AG10803 (cell line): ENCODE measurements at places on chromosomes 12 and 14.

- DNase-seq = no peak
These were observed 23.7 kb downstream of the LGMN start for GRCh38 chr14:92724516-92725340.

DNA sequence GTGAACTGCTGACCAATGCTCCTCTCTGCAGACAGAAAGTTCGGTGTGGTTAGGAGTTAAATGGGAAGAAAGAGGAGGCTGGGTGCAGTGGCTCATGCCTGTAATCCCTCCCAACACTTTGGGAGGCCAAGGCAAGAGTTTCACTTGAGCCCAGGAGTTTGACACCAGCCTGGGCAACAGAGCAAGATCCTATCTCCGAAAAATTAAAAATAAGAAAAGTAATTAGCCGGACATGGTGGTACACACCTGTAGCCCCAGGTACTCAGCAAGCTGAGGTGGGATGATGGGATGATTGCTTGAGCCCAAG lies 19.0 kb downstream of the ATXN2 start:
- no peak for DNase-seq

DNA sequence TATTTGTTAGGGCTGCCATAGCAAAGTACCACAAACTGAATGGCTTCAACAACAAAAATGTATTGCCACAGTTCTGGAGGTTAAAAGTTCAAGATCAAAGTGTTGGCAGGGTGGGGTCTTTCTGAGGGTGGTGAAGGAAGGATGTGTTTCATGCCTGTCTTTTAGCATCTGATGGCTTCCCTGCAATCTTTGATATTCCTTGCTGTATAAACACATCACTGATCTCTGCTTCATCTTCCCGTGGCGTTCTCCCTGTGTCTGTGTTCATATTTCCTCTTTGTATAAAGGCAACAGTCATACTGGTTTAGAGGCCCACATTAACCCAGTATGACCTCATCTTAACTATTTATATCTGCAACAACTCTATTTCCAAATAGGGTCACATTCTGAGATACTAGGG lies 167.5 kb downstream of the BTG1 start:
- DNase-seq = peak; percentile 28

- DNase-seq = no peak
These were observed 10.3 kb upstream of the TRHDE start for GRCh38 chr12:72261885-72262284.

GRCh38 chr14:22664261-22664660 lies 20.1 kb upstream of the OR6J1 start:
- DNase-seq = no peak

DNA sequence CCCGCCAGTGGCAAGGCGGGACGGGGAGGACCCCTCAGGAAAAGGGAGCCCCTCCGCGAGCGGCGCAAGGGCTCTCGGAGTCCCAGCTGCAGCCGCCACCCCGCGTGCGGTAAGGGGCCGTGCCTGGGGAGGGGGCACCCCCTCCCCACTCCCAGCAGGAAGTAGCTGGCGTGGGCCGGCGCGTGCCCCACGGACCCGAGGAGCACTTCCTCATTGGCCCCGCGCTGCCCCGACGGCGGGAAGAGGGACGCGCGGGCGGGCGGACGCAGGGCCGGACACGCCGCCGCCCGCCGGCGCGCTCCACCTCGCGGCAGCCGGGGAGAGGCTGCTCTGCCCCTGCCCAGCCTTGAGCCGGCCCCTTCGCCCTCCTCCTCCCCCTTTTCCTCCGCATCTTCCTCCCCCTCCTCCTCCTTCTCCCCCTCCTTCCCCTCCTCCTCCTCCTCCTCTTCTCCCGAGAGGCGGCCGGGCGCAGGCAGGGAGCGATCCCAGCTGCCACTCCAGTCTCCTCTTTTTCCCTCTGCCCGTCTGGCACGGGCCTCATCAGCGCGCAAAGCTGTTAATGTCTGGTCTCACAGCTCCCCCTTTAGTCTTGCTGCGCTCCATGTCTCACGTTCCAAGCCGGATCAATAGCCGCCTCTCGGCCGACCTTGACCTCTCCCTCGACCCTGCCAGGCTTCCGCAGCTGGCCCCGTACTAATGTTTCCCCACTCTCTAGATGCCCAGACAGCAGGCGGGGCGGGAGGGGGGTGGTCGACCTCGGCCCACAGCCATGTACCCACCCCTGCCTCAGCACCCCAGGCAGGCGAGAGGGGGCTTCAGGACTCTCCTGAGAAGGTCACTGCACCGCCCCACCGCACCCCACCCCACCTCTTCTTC lies 2.6 kb upstream of the BCL11B start:
- peak; percentile 89 for DNase-seq

GRCh38 chr12:3753544-3754284 lies 805 bp upstream of the CRACR2A start:
- DNase-seq = peak; percentile 69

DNA sequence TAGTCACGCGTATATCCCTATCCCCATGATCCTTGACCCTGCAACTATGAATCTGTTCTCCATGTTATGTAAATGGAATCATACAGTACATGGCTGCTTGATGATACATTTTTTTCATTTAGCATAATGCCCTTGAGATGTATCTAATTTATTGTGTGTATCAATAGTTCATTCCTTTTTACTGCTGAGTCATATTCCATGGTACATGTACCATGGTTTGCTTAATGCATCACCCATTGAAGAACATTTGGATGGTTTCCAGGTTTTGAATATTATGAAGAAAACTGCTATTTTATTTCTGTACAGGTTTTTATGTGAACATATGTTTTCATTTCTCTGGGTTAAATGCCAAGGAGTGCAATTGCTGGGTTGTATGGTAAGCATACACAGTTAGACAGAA lies 4.0 kb upstream of the RNASE10 start:
- peak; percentile 21 for DNase-seq

DNA sequence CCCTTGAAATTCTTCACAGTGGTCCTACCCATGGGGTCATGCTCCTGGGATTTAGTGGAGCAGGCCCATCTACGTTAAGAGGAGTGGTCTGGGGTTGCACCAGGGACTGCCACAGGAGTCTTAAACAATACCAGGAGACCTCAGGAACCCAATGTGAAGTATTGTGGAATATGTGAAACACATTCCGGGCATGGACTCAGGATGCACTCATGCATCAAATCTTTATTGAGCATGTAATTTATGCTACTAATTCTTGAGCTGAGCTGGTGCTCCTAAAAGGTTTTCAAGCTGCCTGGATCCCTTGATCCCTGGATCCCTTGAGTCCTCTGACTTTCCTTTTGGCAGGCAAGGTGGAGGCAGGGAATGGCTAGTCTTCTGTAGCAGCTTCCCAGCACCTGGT lies 8.8 kb downstream of the SERPINA10 start:
- DNase-seq = no peak

- DNase-seq = no peak
These were observed 24.6 kb downstream of the KCTD10 start for GRCh38 chr12:109452489-109452888.

GRCh38 chr12:46515829-46516228 lies 143.3 kb upstream of the SLC38A2 start:
- DNase-seq = no peak

DNA sequence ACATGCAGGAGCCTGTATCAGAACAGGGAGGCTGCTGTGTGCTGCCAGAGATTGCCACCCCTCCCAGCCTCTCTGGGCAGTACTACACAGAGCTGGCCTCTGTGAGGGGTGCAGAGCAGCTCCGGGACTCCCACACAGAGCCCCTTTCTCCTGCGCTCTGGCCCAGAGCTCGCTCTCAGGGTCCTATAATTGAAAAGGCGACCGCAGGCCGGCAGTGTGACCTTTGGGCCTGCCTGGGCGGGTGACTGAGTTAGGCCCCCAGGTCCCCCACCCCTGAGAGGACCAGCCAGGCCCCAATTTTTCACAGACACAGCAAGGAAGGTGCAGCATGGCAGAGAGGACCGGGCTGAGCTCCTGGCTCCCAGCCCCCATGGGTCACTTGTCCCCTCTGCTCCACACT lies 136.4 kb downstream of the ZFP36L1 start:
- no peak for DNase-seq

DNA sequence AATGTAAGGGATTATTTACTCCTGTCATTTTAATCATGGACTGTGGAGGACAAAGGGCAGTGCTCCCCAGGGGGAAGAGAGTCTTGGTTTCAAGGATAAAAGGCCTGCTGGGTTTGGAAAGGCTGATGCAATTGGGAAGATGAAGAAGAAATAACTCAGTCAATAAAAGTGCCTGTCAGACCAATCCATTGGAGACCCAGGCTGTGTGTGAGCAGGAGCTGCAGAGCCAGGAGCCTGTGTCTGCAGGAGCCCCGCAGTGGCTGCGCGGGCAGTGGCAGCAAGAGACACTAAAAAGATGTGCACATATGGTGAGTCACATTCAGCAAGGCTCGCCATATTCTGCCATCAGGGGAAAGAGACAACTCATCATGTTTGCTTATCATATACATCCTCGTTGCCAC lies 90.4 kb downstream of the CRACR2A start:
- DNase-seq = peak; percentile 18
